ENCODE measurements at places on chromosomes 5 and 9.

DNA sequence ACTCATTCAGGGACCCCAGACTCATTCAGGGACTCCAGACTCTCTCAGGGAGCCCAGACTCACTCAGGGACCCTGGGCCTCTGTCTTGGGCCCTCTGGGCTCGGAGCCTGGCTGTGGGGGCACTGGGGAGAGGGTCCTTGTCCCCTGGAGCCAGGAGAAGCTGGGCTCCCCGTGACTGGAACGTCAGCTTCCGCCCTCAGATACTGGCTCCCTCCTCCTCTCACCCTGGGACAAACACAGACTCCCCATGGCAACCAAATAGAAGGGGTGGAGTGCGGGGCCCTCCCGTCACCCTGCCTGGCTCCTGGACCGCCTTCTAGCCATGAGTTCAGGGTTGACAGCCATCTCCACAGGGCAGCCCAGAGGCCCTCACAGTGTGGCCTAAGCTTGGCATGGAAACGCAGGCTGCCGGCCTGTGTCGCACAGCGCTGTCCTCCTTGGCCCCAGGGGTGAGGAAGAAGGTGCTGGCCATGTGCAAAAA is 27.6 kb downstream of the ZDHHC11B start:
- no peak for DNase-seq

DNA sequence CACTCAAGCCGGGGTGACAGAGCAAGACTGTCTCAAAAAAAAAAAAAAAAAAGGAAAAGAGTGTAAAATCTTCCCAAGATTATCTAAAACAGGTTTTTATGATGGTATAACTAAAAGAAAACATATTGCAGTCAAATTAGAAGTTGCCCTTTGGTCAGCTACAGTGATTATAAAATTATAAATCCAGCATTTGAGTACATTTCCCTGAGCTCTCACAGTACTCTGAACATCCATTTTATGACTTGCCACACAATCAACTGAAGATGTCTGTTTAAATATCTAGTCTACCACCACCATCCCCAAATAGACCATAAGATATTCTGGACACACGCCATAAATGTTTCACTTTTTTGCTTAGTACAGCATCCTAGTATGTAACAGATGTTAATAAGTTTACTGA is 77.0 kb downstream of the CSF2 start:
- no peak for DNase-seq

DNA sequence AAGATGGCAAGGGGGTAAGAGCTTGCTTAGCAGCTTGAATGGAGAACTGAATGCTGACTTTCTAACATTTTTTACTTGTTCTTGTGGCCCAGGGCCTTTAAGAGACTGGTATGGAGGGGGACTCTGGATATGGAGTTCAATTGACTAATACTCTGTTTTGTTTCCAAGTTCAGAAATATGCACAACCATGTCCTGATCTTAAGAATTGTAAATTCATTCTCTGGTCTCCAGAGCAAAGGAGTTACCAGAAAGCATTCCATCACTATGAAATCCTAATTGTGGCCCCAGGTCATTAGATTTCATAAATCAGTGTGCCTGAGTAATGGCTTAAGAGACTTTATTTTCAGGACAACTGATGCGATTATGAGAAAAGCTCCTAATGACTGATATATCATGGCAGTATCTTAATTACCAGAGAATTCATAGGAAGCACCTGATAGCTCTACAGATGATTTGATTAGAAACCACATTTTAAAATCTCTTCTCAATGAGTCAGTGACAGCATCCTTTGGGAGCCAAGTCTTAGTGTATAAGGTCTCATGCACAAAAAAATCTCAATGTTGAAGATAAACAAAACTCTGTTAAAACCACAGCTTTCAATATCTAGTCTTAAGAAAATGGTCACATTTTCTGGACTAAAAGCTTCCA is 613.6 kb upstream of the KLF4 start:
- no peak for DNase-seq

DNA sequence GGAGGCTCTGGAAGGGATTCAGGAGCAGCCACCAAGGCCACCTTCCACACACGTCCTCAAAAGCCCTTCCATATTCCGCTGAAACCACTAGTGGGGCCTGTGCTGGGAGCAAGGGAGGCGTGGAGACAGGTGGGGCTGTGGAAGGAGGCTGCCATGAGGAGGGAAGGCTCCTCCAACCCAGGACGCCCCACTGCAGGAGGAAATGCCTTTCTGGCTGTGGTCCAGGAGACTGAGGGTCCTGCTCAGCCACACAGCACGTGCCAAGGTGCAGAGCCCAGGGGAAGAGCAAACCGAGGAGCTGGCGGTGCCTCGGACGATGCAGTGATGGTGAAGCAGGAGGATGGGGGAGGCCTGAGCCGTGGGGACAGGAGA is 49.5 kb downstream of the ADAMTS2 start:
- no peak for DNase-seq

- no peak for DNase-seq
Measured at GRCh38 chr5:154248691-154249090, 58.2 kb downstream of the GALNT10 start.

- no peak for DNase-seq
Measured at GRCh38 chr9:134670851-134671281, 29.3 kb downstream of the COL5A1 start.

GRCh38 chr9:98989036-98990000 is 45.6 kb downstream of the COL15A1 start:
- no peak for DNase-seq

GRCh38 chr5:142845402-142845921 is 75.3 kb downstream of the ARHGAP26 start:
- no peak for DNase-seq

GRCh38 chr9:127524373-127524772 is 73.1 kb downstream of the LRSAM1 start:
- no peak for DNase-seq

DNA sequence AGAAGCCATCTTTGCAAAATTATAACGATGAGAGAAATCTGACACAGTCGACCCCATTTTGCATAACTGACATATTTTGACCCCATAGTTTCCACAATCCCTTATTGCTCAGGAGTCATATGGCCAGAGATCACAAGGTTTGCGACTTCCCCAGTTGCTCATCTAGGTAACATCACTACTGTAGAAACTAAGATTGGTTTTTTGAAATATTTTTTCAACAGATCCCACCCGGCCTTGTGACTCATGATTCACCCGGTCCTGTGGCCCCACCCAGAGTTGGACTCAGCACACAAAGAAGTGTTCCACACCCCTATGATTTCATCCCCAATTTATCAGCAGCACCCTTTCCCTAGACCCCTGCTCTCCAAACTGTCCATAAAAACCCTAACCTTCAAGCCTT is 50.2 kb downstream of the TIMD4 start:
- DNase-seq: no peak

- no peak for DNase-seq
Measured at GRCh38 chr5:31033295-31033694, 160.2 kb upstream of the CDH6 start.

DNA sequence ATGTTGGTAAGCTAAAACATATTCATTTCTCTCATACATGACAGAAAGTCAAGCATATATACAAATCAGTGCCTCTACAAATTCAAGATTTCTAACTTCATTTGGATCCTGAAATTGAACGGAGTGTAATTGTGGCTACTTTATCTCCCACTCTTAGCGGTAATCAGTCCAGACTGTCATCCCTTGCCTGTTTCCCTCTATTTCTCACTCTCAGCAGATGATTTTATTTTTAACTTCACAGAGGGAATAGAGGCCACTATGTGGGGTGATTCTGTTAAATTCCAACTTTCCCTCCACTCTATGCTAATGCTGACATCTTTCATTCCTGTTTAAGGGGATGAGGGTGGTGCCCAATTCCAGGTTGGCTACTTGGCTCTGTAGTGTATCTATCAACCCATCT is 153.8 kb upstream of the KCNN2 start:
- no peak for DNase-seq

DNA sequence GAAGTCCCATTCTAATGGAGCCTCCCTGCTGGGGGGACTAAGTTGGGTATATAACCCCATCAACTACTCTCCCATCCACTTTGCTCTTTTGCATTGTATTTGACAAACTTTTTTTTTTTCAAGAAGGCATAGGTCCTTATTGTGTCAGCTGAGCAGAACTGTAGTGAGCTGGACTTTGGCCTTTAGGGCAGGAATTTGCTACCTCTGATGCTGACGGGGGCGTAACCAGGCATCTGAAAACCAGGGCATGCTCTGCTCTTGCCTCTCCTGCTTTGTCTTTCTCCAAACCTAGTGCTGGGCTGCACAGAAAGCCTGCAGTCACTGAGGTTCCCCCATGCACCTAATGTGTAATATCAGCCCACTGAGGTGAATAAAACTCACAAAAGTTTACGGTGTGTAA is 49.0 kb downstream of the MSX2 start:
- no peak for DNase-seq

DNA sequence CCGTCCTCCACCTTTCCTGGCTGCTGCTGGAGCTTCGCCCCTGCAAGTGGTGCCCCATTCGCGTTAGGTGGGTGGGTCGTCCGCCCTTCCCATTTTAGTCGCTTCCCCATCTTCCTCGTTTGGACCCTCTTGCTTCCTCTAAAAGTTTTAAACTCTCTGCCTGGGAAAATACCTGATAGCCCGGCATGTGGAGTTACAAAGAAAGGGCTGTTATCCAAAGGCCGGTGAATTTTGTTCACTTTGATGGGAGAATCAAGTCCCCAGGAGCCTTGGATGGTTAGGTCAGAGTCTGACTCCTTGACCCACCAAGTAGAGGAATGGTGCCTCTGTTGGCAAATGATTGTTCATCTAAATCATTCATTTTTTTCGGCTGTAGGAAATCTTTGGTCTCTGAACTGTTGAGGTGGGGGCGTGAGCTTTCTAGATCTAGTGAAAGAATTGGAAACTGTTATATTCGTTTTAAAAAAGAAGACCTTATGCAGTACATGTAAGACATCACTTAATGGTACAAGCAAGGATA is 29.5 kb upstream of the APC start:
- no peak for DNase-seq

DNA sequence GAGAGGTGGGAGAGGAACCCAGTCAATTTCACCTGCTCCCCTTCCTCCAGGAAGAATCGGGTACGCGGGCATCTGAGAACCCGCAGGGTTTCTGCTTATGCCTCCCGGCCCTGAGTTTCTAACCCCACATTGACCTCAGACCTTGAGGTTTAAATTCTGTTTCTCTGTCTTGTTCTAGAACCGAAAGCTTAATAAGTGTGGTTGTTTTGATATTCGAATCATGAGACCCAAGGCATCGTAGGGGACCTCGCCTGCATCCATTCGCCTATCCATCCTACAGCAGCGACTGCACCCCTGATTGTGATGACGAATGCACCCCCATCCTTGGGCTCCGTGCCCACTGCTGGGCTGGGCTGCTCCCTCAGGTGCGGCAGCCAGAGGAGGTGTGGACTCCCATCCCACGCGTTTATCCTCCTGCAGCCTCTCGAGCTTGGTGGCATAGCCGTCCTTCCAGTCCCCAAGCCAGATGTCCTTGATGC is 80.8 kb upstream of the IER5L start:
- DNase-seq: no peak

DNA sequence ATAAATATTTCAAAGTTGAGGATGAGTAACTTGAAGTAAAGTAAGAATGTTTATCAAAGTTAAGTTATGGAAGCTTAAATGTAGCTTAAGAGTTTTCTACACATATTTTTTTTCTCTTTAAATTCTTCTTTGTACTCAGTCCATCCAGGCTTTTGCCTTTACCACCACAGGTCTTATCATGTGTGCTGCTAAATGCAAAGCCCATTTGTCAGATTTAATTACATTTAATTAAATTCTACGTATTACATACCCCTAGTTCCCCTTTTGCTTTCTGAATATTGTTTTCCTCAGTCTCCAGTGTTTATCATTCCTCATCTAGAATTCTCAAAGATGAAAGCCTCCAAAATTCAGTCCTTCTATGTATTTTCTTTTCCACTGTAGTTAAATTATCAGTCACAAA is 1841.9 kb downstream of the EFNA5 start:
- no peak for DNase-seq

- DNase-seq: no peak
Measured at GRCh38 chr9:134662143-134662876, 20.7 kb downstream of the COL5A1 start.

GRCh38 chr9:79807971-79808370 is 236.2 kb downstream of the TLE4 start:
- no peak for DNase-seq

DNA sequence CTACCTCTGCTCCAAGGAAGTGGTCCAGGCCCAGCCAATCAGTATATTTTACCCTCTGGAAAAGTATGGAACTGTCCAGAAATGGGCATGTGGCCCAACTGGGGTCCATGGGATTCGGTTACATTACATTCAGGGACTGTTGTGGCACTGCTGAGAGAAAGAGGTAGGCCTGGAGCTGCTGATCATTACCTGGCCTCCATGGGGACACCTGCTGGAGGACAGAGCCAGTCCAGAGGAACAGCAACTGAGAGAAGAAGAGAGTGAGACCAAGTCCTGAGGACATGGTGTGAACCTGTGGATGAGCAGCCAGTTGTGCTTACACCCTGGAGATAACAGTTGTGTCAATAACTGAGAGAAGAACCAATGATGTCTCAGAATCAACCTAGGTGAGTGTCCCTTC is 48.2 kb downstream of the HMHB1 start:
- no peak for DNase-seq
